ENCODE measurements at places on chromosomes 11 and 22.
A peak's percentile ranks its signal among the peaks of the same experiment; 100 is the strongest.

DNA sequence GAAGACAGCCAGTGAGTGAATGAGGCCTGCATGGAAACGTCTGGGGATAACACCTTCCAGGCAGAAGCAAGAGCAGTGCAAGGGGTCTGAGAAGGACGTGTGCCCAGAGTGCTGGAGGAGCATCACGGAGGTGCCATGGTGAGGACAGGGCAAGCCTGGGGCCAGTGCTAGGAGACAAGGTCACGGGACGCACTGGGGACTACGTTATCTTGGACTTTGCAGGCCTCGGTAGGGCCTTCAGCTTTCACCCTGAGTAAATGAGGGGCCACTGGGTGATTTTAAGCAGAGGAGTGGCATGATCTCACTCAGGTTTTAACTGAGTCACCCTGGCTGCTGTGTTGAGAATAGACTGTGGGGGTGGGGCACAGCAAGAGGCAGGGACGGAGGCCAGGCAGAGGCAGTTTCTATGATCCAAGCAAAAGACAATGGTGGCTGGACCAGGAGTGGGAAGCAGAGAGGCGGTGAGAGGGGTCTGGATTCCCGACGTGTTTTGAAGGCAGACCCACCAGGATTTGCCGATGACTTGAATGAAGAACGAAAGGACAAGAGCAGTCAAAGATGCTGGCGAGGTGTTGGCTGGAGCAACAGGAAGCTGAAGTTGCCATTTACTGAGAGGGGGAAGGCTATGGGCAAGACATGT lies 102.7 kb upstream of the PARVA start:
- no peak for DNase-seq

DNA sequence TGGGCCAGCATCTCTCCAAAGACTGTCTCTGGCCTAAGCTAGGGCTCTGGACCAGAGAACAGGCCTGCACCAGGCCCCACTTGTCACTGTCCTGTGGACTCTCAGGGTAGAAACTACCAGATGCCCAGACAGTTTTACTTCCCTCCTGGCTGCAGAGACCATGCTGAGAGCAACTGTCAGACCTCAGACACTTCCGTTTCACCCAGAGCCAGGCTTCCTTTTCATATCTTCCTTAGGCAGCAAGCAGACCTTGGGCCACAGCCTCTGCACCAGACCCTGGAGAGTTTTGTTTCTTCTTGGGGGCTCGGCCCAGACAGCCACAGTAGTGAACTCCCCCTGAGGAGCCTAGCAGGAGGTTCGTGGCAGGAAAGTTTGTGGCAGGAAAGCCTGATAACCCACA lies 12.1 kb upstream of the FCHSD2 start:
- no peak for DNase-seq

DNA sequence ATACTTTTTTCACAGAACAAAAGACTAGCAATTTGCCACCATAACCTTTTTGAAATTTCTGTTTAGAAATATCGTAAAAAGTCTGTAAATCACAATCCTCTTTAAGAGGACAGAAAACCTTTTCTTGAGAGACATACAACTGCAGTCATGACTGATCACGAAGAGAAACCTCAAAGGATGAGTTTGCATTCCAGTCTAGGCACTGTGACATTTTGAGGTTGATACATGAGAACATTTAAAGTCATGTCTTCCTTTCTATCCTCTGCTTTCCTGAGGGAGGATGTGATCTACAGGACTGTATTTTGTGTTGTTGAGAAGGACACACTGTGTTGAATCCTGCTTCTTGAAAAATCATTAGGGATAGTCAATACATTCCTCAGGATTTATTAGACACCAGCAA lies 476.7 kb upstream of the CCDC179 start:
- no peak for DNase-seq

DNA sequence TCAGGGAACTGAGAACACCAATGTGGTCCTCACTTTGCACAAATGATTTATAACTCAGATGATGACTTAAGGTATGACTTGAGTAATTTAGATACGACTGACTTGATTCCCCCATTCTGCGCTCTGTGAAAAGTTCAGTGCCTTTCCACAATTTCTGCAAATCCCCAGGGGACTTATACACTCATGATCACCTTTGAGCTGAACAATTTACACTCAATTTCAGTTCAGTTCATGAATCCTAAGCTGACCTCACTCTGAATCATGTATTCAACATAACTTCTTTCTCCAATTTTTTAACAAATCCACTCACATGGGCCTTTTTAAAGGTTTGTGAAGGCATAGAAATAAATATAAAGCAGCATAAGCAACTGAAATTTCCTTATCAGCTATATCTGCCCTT lies 274.2 kb downstream of the FAM76B start:
- DNase-seq, result no peak

GRCh38 chr11:121914508-121915059 lies 201.4 kb downstream of the BLID start:
- no peak for DNase-seq

GRCh38 chr22:29071261-29072045 lies 1.4 kb upstream of the KREMEN1 start:
- peak; percentile 79 for DNase-seq

DNA sequence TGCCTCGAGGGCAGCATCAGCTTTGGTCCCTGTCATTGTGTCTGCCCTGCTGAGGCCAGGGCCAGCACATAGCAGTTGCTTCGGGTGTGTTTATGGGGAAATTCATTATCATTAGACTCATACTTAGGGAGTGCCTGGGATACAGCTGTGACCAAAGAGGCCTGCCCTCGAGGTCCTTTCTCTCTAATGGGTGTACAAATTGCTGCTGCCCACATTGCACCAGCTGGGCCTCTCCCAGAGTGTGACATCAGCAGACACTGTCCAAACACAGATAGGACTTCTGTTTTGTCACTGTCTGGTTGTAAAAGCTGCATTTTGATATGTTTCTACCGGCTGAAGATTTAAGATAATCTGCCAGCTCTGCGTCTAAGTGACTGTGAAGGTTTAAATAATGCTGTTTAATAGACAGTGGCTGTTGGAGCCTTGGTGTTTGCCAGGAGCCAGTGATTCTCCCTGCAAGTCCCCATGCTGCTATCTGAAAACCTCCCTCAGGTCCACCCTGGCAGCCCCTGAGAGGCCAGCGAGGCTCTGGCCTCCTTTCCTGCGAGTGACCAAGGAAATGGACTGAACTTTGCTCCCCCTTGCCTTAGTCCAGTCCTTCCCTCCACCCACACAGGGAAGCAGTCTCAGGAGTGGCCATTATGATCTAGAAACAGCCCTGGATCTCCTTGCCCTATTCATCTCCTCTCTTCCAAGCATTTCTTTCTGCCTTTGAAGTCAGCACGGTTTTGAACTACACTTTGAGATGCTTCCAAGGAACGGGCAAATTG lies 505.2 kb downstream of the TBC1D22A start:
- no peak for DNase-seq

- DNase-seq, result no peak
Measured at GRCh38 chr22:31650391-31650790, 11.6 kb downstream of the PISD start.

DNA sequence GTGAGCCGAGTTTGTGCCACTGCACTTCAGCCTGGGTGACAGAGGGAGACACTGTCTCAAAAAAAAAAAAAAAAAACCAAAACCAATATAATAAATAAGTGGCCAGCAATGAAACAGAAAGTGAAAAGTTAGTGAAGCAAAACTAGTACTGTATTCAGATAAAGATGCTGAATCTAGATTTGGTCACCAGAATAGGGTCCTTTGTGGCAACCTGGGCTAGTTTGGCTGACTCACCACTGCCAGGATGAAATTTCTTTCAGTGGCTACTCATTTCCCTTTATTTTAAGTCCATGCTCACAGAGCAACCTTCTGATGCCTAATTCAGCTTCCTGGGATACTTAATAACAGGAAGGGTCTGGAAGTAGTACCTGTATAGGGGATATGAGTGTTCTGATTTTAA lies 26.0 kb downstream of the LIMK2 start:
- no peak for DNase-seq

DNA sequence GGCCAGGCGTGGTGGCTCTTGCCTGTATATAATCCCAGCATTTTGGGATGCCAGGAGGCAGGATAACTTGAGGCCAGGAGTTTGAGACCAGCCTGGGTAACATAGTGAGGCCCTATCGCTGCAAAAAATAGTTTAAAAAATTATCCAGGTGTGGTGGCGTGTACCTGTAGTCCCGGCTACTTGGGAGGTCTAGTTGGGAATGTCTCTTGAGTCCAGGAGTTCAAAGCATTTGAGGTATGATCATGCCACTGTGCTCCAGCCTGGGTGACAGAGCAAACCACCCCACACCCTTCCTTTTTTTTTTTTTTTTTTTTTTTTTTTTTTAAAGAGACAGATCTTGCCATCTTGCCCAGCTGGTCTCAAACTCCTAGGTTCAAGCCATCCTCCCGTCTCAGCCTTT lies 16.8 kb downstream of the CBL start:
- DNase-seq, result no peak

GRCh38 chr22:28043266-28043665 lies 124.2 kb upstream of the PITPNB start:
- DNase-seq, result no peak

DNA sequence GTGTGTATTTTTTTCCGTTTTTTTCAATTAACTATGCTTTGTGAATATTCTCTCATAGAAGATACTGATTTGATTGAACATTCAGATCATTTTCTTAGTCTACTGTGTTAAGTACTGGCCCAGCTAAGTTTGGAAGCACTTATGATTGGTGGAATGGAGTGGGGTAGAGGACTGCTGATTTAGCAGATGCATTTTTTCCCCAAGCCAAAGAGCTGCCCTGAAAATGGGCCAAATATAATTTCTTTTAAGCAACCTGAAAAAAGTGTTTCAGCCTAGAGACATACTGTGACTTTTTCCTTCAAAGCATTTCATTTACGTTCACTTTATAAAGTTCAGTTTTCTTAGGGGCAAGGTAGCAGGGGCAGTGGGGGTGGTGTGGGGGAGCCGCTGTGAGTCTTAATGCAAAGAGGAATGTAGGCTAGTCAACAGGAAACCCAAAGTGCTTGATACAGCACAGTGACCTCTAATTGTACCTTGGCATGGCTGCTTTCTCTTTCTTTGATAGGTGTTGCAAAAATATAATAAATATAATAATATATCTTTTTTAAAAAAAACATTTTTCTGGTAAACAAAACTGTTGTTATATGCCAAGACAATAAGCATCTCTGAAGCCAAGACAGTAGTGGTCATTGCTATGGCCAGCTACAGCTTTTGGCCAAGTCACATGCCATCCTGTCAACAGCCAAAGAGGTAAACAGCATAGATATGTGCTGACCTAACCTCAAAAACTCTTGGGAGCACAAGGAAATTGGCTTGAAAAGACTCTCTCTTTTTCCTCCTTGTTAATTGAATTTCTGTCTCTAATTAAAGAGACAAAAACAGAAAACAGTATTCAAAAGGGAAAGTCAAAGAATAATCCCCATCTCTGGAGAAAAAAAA lies 58.8 kb downstream of the LIF start:
- DNase-seq, result no peak

DNA sequence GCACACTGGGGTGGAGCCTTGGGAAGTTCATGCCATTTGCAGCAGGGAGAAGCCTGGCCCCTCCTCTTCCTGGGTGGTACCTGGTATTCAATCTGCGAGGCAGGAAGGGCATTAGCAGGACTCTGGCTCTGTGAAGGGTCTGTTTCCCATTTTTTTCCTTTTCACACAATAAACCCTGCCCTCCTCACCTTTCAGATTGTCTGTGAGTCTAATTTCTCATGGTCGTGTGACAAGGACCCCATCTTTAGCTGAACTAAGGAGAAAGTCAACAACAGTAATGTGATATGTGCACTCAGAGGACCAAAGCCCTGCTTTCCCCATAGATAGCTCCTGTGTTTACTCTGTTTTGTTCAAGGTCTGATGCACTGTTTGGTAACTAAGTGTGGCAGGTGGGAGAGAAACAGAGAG lies 26.6 kb upstream of the CASP4 start:
- no peak for DNase-seq

- DNase-seq, result no peak
Measured at GRCh38 chr11:73949246-73949645, 1.6 kb upstream of the DNAJB13 start.

- no peak for DNase-seq
Measured at GRCh38 chr11:70423523-70424505, 25.5 kb downstream of the CTTN start.

DNA sequence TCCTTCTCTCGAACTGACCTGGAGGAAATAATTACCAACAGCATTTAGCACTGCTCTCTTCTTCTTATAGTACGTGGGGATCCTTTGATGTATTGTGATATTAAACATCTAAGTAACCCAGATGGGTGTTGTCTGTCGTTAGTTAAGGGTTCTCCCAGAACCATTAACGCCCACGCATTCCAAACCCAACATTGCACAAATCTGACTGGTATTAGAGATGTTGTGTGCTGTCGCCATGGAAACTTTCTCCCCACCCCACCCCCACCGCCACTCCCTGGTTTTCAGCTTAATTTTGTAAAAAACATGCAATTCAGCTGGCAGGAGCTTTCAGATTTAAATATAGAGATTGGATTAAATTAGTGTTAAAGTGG lies 1495.2 kb downstream of the TBC1D22A start:
- DNase-seq, result peak; percentile 63

DNA sequence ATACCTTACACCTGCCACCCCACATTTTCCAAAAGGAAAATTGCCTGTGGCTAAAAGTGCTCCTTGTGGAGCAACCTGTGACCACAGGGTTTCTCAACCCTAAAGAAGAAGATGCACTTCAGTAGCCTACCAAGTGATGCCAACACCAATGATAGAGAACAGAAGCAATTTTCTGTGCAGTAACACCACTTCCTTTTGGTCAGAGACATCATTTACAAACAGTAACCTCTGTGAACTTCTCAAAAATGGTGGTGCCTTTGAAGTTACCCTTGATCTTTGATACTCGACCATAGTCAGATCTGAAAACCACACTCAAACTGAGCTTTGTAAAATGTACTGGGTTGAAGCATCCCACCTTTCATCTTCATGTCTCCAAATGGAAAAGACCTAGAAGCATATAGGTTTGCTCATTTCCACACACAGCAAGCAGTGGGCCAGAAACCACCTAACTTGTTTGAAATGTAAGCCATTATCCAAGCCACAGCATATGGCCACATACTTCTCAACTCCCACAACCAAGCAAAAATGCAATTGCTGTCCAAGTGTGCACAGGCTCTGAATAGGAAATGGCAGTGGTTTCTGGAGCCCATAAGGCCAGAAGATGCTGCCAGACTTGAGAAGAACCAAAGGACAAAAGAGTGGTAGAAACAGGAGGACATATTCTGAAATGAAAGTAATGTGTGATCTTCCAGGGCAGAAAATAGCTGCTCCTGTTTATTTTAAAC lies 24.3 kb downstream of the MPPED2 start:
- DNase-seq, result no peak

GRCh38 chr11:32884770-32885384 lies 7.7 kb upstream of the QSER1 start:
- DNase-seq, result peak; percentile 30

- DNase-seq, result no peak
Measured at GRCh38 chr22:32534252-32535235, 59.9 kb downstream of the FBXO7 start.

GRCh38 chr11:63710476-63711217 lies 29.3 kb downstream of the RTN3 start:
- DNase-seq, result no peak

GRCh38 chr11:108666373-108666772 lies 1.5 kb downstream of the DDX10 start:
- DNase-seq, result no peak

GRCh38 chr11:42234451-42234951 lies 775.0 kb upstream of the LRRC4C start:
- DNase-seq, result no peak
